ENCODE measurements at places on chromosomes 4 and X.

DNA sequence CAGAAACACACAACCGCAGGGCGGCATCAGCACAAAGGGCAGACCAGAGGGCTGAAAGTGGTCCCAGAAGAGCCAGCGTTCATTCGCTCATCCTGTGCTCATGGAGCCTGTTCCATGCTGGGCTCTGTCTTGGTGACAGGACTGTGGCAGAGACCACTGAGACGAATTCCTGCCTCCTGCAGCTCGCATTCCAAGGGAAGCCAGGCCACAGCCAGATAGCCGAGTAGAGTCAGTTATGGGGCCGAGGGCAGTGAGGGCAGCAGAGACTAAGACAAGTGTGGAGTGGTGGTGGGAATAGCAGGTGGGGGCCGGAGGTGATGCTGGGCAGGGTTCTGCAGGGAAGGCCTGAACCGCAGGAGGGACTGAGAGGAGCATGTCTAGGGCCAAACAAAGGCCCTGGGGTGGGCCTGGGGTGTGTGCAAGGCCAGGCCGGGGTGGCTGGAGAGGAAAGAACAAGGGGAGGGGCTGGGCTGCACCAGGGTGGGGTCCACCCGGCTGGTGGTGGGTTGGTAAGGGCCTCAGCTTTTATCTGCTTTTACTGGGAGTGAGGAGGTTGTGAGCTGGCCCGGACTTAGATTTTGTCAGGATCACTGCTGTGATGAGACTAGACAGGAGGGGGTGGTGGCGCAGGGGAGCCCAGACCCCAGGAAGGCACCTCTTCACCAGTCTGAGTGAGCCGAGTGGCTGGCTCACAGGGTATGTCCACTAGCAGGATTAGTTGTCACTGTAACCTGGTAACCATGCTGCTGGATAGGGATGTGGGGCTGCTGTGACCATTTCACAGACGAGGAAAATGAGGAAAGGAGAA, 6.3 kb downstream of the PSAPL1 start:
- DNase-seq: peak; percentile 9

- no peak for DNase-seq
These were observed 59.3 kb upstream of the SOD3 start for GRCh38 chr4:24736066-24736465.

- no peak for DNase-seq
These were observed 352.1 kb downstream of the KCNIP4 start for GRCh38 chr4:21596521-21596920.

DNA sequence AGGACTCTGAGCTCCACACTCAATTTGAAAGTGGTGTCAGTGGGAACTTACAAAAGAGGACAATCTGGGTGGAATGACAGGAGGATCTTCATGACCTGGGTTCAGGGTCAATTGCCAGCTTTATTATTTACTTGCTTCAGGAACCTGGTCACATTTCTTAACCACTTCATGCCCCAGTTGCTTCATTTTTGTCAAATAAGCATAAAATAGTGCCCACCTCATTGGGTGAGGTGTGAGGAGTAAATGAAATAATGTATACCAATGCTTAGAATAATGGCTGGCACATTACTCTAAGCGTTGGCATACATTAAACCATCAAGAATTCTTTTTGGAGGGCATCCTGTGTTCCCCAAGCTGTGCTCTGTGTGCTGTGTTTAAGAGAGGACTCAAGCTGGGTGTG, 19.4 kb downstream of the VGLL1 start:
- no peak for DNase-seq

Measured in activated naive CD8-positive, alpha-beta T cell treated with anti-CD3 and anti-CD28 coated beads, Interleukin-2, amount 10 ng/mL, durations not matched to agents 7 days and 5 days (primary cell).